ENCODE measurements at places on chromosomes 13 and 19.

DNA sequence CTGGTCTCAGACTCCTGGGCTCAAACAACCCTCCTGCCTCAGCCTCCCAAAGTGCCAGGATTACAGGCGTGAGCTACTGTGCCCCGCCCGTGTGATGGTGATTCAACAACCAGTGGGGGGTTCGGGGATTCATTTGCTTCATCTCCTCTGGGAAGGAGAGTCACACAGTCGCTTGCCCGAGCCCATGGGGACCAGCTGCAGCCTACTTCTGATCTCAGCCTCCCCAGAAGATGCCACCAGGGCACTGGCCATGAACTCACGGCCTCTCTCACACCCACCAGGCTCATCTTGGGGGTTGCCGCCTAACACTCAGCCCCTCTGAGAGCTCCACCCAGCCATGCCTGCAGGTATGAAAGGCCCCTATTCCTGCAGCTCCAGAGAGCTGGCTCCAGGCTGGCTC, 6.8 kb downstream of the TOMM40 start:
- no peak for DNase-seq

- no peak for DNase-seq
These were observed 213.2 kb downstream of the ATP8A2 start for GRCh38 chr13:25585000-25585399.

DNA sequence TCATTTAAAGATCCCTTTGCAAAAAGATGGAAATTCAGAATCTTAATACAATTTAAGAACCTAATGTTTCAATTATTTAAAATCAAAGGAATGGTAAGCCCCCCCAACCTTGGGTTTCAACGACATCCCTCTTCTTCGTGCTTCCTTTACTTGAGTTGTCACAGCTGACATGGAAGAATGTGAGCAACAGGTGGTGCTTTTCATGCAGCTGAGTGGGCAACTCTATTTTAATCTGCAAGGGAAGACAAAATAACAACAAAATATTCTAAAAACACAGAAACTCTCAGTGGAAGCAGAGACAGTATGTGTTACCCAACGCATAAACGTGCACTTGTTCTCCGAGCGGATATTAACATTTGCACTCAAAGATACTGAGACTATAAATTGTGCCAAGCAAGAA, 92.3 kb downstream of the DOCK9 start:
- no peak for DNase-seq

DNA sequence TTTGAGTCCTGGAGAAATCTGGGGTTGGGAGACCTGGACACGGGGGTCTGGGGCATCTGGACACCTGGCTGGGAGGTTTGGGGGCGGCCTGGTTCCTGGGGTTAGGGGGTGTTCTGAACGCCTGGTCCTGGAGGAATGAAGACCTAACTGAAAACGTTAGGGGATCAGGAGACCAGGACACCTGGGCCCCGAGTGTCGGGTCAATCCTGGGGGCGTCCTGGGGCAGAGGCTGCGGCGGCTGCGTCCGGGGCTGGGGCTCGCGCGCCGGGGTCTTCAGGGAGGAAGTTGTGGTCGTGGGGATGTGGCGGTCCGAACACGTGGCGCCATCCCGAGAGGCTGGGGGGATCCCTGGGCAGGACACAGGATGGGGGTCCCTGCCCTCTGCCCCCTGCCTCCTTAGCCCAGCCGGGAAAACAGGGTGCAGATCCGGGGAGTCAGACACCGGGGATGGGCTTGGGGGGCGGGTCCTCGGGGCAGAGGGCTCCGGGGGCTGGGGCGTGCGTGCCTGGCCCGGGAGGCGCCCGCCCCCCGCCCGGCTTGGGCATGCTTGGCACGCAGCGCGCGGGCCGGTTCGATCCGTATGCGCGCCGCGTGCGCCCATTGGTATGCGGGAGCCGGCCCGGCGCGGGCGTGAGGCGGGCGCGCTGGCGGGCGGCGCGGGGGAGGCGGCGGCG, 632 bp downstream of the NPAS1 start:
- no peak for DNase-seq

GRCh38 chr13:77776704-77777103, 79.2 kb downstream of the SLAIN1 start:
- no peak for DNase-seq

GRCh38 chr19:53196777-53197396, 3.7 kb upstream of the ZNF665 start:
- peak; percentile 94 for DNase-seq

DNA sequence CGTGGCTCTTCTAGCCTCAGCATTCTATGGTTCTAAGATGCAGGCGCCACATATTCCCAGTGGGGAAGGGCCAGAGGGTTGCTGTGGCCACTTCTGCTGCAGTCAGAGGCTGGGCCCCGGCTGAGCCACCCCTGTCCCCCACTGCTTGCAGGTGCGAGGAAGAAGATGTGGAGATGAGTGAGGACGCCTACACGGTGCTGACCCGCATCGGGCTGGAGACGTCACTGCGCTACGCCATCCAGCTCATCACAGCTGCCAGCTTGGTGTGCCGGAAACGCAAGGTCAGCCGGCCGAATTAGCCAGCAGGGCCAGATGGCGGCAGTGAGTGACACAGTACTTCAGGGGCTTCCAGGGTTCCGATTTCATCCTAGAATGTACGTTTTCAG, 2.0 kb downstream of the LHB start:
- DNase-seq, result no peak
